ENCODE measurements at places on chromosomes 13 and 19.

DNA sequence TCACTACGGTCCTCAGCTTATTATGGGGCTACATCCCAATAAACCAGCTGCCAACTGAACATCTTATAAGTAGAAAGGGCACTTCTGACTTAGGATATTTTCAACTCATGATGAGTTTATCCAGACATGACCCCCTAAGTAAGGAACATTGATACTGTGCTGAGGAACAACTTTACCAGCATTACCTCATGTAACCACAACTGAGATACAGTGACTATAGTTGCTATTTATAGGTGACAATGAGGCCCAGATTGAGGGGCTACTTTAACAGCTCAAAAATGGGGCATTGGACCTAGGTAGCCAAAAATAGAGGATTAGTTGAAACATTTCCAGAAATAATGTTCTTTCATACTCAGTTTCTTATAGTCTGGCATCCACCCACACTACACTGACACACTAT, 26.8 kb downstream of the SKA3 start:
- no peak for DNase-seq

- no peak for DNase-seq
Measured at GRCh38 chr13:73956795-73957408, 177.3 kb downstream of the KLF12 start.

DNA sequence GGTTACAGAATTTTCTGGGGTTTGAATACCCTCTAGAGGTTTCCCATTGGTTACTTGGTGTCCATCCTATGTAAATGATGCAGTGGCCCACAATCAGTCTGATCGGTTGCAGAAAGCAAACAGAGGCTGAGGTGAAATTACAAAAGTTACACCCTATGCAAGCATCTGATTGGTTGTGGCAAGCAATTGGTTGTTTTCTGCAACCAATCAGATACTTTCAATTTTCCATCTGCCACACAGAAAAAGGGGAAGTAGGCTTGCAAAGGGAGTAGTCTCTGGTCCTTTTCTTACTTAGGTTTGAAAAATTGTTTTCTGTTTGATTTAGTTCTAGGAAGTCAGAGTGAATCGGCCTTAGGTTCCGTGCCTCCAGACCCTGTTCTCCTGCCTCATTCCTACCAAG, 93.1 kb downstream of the WTIP start:
- no peak for DNase-seq

- DNase-seq = no peak
Measured at GRCh38 chr13:41742917-41743552, 217.9 kb downstream of the VWA8 start.

Data from HS-27A (cell line).